Hippocampal formation (tissue), 2 donors: ENCODE measurements at places on chromosomes 5 and 9.

DNA sequence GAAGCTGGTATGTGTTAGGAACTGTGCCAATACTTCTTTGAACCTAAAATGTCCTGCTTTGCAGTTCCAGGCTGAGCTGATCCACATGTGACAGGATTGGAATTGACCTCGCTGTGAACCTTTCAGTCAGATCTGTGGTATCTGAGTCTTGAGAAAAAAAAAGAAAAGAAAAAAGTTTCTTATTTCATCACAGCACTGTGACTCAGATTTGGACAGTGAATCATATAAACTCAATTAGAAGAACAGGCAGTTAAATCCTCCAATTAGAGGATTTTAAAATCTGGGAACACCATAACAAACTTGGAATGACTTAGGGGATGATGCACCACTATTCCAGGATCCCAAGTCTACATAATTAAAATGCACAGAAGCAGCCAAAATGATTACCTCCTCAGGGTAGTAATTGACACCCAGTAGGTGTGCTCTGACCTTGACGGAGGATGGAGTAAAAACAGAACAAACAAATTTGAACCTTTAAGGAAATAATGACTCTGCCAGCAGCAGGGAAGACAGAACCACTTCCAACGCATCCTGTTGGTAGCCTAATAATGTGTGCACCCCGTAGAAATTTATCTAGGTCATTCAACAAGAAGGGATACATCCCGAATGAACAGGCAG, 57.8 kb upstream of the RAI14 start:
- no peak for DNase-seq

GRCh38 chr5:88519066-88519465, 250.4 kb upstream of the TMEM161B start:
- DNase-seq: no peak

DNA sequence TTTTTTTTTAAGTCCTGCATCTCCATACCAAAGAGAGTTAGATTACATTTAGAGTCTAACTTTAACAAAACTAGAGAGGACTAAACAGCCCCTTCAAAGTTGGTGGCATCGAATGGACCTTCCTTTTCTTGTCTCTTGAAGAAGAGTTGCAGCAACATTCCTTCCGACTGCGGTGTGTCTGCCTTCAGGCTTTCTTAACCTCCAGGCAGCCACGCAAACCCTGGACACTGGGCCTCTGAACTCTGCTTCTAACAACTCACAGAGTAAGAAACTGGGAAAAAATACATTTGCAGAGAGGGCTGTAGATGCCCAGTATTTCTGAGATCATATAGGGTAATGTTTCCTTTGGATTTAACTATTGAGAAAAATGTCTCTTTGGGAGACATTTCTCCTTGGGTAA, 120.5 kb upstream of the MAST4 start:
- no peak for DNase-seq

- DNase-seq: no peak
Observed at GRCh38 chr9:94906713-94907112, 180.2 kb downstream of the AOPEP start.

DNA sequence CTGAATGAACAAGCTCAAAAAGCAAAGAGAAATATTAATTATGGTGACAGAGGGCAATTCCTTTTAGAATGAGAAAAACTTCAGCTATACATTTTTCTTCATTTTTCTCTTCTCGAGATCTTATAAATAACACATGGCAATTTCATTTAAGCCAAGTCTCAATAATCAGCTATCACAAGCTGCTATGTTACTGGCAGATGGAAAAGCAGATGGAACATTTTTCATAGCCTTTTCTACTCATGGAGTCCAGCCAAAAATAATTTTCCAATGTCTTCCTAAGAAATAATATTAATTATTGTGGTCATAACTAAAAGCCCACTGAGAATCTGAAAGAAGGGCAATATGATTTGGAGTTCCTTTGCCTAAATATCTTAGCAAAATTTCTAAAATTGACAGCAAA, 35.6 kb downstream of the SKIC3 start:
- DNase-seq: no peak

GRCh38 chr5:14134083-14134482, 9.1 kb upstream of the TRIO start:
- DNase-seq: no peak
